ENCODE measurements at places on chromosomes 11 and 22. TPM values are rescaled to one million over a fixed set of nuclear protein-coding genes. Genes with fewer than 3 reads are reported as not detected.

CDC42EP2 gene
- 0.76 TPM for total RNA-seq

- H3K36me3 ChIP-seq, result no peaks in the 10 kb centered on the region
- peaks cover 46% of the 10 kb centered on the region for H3K4me1 ChIP-seq
- no peak overlapping the region for H3K27ac ChIP-seq
- DNase-seq, result no peak
- H3K4me3 ChIP-seq, result no peak overlapping the region
These were observed 52.0 kb upstream of the SHISAL1 start for GRCh38 chr22:44364751-44365130.

SLC15A3 gene
- total RNA-seq, result 11.5 TPM

GRCh38 chr11:100676901-100677300 is 10.2 kb upstream of the ARHGAP42 start:
- H3K36me3 ChIP-seq, result no peaks in the 10 kb centered on the region
- H3K27me3 ChIP-seq, result no peaks in the 10 kb centered on the region
- H3K4me1 ChIP-seq, result no peaks in the 10 kb centered on the region
- H3K27ac ChIP-seq, result no peak overlapping the region

CECR2 gene
- 0.13 TPM for total RNA-seq

Measured in esophagus squamous epithelium (tissue), 5 donors.